ENCODE measurements at places on chromosomes 1 and 21.

GRCh38 chr1:16992675-16993074, 12.3 kb upstream of the MFAP2 start:
- no peak for DNase-seq

DNA sequence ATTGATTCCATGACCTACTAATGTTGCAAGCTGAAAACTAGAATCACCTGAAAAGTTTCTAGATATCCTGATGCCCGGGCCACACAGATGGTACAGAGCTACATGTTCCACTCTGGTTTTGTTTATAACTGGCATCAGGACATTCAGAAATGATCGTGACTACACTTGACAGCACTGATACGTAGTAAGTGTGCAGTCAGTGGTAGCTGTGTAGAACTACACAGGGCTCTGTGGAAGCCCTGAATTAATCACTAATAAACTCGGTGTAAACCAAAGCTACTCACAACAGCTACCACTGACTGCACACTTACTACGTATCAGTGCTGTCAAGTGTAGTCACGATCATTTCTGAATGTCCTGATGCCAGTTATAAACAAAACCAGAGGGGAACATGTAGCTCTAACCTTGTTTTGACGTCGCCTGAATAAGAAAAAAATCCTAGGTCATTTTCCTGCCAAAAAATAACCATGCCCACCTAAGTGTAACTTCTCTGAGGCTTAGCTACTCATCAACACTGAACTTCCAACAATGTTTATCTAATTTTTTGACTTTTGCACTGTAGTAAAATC, 149.7 kb downstream of the TGFBR3 start:
- no peak for DNase-seq

DNA sequence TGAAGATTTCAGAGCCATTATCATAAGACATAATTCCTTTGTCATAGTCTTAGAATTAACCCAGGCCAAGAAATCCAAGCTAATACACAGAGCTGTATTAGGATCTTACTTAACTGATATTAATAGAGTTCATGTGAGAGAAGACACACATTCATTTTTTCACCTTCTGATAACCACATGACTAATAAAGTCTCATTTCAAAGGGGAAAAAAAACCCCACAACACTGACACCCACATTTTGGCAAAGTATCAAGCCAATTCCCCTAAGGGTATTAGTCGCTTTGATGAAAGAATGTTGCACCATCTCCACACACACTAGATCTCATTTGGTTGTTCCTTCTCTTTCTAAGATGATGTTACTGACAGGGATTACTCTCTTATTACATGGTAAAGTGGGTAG, 344.4 kb upstream of the ESRRG start:
- DNase-seq: no peak

DNA sequence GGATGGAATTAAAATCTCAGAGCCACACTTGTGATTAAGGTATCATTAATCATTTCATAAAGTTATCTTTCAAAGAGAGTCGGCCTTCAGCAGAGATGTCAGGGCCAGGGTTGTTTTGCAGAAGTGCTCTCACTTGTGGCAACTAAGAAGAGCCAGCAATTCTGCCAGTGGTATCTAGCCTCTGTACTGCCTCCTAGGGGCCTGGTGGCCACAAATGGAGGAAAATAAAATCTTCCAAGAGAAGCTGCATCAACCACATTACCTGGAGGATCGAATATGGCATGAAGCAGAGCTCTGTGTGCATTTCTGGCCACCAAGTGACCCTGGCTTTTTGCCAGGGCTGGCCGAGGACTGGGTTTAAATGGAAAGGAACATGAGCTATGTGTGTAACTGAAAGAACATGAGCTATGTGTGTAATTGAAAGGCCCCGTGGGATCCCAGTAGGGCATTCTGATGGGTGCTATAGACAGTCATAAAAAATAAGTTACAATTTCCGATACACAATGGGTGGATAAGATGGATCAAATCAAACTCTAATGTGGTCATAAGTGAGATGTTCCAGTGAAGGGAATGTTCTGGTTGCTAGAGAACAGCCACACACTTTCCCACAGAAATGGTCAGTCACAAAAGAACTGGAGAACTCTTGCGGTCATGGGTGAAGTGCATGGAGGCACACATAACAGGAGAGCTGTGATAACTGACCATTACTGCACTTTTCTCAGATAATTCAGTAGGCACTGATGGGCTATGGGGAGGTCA, 335.8 kb downstream of the CAMTA1 start:
- DNase-seq: no peak

GRCh38 chr21:42447182-42447581, 43.5 kb downstream of the UBASH3A start:
- no peak for DNase-seq

DNA sequence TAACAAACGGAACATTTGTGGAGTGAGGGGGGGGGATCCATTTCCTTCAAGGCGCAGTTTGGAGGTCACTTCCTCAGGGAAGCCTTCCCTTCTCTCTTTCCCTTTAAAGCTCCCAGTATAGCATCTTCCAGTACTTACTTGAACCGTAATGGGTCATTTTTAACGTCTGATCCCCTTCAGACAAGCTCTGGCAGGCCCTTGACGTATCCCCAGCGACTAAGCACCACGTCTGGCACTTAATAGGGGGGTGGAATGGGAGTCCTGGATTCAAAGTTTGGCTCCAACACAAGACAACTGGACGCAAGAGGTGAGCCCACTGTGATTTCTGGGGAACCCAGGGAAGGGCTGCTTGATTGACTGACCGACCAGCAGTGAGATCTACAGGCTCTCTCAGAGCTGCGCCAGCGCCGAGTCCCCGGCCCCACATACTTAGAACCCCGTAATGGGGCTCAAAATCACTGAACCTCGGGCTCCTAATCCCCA, 441 bp downstream of the YARS1 start:
- no peak for DNase-seq

- DNase-seq: no peak
Measured at GRCh38 chr1:214581785-214582184, 21.2 kb upstream of the CENPF start.

GRCh38 chr1:239854922-239855321, 236.8 kb upstream of the FMN2 start:
- no peak for DNase-seq

DNA sequence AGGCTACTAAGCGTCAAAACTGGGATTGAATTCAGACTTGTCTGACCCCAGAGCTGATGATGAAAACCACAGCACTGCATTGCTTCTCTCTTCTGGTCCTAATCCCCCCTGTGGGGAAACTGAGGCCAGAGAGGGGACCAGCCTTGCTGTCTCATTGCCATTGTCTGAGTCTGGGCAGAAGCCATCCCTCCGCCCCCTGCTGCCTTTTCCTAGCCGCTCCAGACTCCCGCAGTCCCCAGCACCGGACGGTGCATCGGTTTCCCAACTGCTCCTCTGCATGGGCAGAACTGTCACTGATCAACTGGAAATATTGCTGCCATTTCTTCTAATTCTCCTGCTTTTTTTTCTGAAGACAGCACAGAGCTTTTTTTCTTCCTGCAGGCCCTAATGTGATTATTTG, 157.4 kb downstream of the ACTL8 start:
- no peak for DNase-seq

All from stimulated activated CD8-positive, alpha-beta memory T cell treated with anti-CD3 and anti-CD28 coated beads, Interleukin-7, amount 100 ng/mL, for 1 hour (primary cell).